ENCODE measurements at places on chromosomes 7 and 10. TPM values are rescaled to one million over a fixed set of nuclear protein-coding genes. Genes with fewer than 3 reads are reported as not detected.

Gene YKT6
- 78.2 TPM for total RNA-seq

DNA sequence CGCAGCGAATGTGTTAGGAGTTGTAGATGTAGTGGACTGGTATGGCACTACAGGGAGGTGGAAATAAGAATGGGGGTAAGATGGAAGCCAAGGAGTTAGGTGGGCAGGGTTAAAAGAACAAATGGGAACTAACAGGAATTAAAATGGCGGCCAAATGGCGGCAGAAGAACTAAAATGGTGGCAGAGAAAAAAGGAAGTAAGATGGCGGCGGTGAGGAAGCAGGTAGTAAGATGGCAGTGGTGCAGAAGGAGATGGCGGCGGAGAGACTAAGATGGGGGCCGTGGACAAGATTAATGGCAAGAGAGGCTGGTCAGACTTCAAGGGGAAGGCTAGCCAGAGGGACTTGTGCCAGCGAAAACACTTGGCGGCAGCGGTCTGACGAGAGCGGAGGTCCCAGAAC is 44.5 kb downstream of the ZNF138 start:
- DNase-seq = no peak

DNA sequence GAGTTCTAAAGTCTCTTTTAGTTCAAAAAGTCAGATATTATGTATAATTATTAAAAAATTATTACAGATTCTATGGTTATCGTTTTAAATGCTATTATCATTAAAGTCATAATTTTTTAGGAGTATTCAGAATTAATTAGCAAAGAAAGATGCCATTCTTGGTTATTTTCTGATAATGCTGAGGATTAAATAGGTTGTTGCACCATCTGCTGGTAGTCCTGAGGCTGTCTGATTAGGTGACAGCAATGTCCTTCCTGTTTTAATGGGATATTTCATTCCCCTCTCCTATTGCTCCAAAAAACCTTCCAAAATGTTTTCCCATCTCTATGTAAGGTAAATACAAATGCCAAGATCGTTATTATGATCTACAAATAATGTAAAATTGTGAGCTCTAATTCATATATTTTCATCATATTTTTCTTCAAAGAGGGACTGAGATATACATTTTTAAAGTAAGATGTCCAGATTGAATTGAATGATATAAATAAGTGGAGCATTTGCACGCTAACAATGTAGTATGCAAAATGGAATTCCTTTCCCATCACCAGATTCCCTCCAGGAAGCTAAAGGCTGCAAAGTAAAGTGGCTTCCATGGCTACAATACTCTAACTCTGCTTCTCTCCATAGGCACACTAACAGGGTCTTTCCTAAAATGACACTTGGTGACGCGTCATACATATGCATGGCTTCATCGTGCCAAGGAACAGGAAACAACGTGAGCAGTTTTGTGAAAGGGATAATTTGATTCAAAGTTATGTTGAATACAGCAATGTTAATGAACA is 58.8 kb upstream of the AKR1E2 start:
- no peak for DNase-seq

DNA sequence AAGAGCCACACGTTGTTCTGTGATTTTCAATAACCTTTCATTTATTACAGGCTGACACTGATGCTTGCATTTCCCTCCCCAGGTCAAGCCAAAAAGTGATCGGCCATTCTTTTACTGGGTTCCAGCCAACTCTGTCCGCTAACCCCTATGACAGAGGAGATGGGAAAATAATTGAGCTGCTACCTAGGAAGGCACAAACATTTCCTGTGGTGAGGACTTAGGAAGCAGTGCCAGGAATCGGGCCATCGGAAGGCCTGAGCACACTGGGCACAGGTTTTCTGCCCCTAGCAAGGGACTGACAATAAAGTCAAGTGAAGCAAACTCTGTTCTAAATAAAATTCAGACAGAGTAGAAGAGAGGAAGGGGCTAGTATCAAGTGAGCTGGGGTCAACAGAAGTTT is 313.0 kb upstream of the AOAH start:
- no peak for DNase-seq

GRCh38 chr10:62811159-62811875 is 4.8 kb downstream of the EGR2 start:
- DNase-seq = no peak

Gene ICA1
- total RNA-seq = not detected

Gene PLPP4
- total RNA-seq = not detected

GRCh38 chr7:95246831-95247370 is 77.4 kb downstream of the PON1 start:
- no peak for DNase-seq

Gene MMS19
- total RNA-seq = 83.0 TPM

GRCh38 chr10:122421054-122421625 is 33.3 kb upstream of the ARMS2 start:
- DNase-seq = no peak

- DNase-seq = no peak
Measured at GRCh38 chr7:47402941-47403866, 178.7 kb downstream of the TNS3 start.

Gene LRRC61
- total RNA-seq = 10.7 TPM

DNA sequence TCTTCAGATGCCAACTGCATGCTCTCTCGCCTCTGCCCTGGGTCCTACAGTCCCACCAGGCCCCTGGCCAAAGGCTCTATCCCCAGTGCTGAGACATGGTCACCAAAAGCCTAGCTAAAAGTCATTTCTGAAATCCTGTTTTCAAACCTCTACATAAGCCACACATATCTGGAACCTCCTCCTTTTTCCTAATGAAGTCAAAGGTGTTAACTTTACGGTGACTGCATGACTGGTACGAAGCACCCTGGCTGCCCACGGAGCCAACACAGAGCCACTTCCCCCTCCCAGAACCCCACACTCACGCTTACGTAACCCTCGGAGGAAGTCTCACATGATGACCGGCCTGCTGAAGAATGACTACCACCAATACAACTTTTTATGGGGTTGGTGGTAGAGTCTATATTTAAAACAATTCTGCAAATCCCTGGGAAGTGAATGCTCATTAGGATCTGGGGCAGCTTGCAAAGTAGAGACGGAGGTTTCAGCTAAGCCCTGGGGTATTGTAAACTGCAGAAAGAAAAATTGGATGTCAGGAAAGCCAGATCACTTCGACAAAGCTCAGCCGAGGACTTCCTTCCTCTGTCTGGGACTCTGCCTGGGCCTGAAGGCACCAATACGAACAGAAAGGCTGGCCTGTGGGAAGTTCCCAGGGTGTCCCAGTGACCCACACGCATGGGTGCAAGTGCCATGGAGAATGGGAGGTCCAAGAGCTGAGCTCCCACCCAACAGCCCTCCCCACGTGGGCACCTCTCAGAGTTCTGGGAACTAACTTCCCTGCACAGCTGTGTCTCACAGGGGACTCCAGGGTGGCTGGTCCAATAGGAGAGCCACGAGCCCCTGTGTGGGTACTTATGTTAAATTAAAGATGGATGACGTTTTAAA is 50.7 kb downstream of the PDGFA start:
- DNase-seq = peak; percentile 9

- no peak for DNase-seq
Measured at GRCh38 chr10:60605476-60605875, 172.8 kb upstream of the CDK1 start.

Gene SLC13A4
- total RNA-seq = not detected

Gene ATRNL1
- total RNA-seq = 1.2 TPM

DNA sequence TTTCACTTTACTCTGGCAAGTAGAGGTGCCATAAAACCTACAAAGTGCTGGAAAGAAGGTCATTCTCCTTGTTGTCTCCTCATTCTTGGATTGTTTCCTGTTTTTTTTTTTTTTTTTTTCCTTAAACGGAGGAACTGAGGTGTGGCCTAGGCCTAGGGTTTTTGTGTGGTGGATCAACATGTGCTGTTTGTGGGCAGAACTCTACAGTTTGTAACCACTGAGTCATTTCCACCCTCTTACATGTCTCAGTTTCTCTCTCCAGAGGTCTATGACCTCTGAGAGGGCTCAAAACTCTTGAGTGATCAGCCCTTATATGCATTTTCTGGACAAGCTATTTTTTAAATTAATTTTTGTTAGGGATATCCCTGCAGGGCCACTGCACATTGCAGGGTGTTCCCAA is 296.0 kb downstream of the PPP1R3A start:
- no peak for DNase-seq

GRCh38 chr7:101174322-101174854 is 5.7 kb downstream of the NAT16 start:
- DNase-seq = no peak

DNA sequence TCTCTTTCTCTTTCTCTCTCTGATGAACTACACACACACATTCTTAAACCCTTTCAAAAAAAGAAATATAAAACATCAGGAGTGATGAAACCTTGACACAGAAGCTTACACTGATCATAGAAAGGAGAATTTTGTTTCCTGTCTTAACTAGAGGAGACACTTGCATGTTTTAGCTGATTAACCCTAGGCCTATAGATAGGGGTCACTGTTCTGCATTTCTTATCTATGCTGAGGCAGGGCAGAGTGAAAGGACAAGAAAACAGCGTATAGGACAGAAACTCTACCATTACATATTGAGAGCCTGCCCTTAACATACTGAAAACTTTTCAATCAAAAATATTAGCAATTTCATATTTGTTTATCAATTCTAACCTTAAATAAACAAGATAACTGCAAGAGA is 680.6 kb upstream of the MBL2 start:
- DNase-seq = no peak

Gene TMEM139
- total RNA-seq = 0.34 TPM

Gene ENO4
- total RNA-seq = 0.07 TPM

GRCh38 chr10:119211625-119212441 is 4.5 kb downstream of the GRK5 start:
- no peak for DNase-seq

DNA sequence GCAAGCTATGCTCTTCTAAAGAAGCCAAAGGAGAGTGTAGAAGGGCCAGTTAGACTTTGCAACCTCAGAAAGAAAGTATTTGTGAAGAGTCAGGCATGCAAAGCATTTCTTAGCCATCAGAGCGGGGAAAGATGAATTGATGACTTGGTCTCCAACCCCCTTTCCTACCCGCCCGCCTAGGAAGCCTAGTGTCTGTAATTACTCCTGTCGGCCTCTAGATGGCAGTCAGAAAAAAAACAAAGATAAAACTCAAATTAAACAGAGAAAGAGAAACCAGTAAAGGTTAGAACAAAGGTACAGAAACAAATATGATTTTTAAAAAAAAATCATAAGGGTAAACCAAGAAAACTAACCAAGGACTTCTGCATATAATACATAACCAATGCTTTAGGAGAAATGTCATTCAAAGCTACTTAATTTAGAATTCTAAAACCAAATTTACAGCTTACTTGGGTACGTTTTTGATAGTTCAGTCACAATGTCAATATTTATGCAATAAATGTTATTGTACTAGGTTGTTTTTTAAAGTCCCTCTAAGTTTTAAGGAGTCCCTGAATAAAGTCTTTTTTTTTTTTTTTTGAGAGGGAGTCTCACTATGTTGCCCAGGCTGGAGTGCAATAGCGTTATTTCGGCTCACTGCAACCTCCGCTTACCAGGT is 97.6 kb downstream of the LYZL1 start:
- no peak for DNase-seq

Gene OAT
- total RNA-seq = 20.1 TPM

GRCh38 chr7:94296881-94297280 is 97.8 kb upstream of the COL1A2 start:
- DNase-seq = no peak

DNA sequence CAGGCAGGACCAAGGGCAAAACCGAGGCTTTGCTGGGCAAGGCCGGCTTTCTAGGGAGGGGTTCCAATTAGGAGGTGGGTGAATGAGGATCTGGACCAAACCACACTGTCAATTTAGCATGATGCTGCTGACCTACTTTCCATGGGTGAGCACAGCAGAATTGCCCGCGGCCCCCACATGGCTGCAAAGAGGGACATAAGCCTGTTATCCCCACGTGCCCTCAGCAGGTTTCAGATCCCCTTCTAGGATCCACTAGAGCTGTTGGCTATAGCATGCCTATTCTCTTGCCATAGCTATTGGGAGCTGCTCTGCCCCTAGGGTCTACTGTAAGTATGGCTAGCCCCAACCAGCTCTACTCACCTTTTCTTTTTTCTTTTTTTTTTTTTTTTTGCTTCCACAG is 102.8 kb downstream of the COL13A1 start:
- no peak for DNase-seq

Gene ZRANB1
- total RNA-seq = 17.7 TPM

Gene CNNM1
- 0.02 TPM for total RNA-seq

Gene RAMP3
- total RNA-seq = not detected

- DNase-seq = no peak
Measured at GRCh38 chr7:5445981-5446594, 22.5 kb upstream of the TNRC18 start.

Gene TDRD1
- 0.33 TPM for total RNA-seq

GRCh38 chr7:127587663-127588018 is 570 bp upstream of the ARF5 start:
- DNase-seq = no peak

All from activated B cell treated with CpG ODN at 0.5 μM for 24 hours (primary cell).